GM23248 (cell line): ENCODE measurements at places on chromosomes 3 and 15.

- DNase-seq: no peak
These were observed 293.0 kb downstream of the OXSM start for GRCh38 chr3:26082911-26083310.

DNA sequence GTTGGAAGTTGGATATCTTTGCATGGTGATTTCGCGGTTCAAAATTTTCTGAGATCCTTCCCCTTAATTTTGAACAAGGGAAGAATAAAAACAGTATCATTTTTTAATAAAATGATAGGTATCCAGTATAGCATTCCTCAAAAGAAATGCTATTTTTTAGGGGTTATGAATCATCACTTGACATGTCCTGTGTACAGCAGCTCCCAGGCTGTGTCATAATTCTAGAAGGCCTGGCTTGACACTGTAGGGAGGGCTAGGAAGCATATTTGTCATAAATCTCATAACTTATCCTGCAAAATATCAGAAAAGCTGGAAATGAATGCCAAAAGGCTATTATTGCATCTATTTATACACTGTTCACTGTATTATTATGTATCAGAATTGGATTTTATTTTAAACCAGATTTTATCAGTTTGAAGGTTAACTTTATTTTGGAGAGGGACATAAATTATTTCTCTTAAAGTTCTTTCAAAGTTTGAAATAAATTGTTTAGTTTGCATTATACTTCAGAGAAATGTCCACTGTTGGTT lies 539.1 kb upstream of the ROBO2 start:
- peak; percentile 59 for DNase-seq

- peak; percentile 42 for DNase-seq
These were observed 369.4 kb downstream of the MAGI1 start for GRCh38 chr3:65669163-65669875.

DNA sequence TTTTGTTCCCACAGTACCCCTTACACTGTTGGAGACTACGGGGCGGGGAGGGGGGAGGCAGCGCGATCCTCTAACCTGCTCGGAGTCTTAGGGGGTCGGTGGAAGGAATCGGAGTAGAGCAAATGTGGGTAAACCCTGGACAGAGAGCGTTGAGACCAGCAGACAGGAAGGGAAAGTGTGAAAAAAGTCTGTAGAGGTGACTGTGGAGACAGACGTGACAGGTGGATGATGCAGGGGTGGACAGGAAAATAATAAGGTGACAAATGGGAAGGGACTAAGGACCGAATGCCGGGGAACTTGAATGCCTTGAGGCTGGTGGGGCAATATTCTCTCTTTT lies 424 bp downstream of the EAF2 start:
- DNase-seq: peak; percentile 24

DNA sequence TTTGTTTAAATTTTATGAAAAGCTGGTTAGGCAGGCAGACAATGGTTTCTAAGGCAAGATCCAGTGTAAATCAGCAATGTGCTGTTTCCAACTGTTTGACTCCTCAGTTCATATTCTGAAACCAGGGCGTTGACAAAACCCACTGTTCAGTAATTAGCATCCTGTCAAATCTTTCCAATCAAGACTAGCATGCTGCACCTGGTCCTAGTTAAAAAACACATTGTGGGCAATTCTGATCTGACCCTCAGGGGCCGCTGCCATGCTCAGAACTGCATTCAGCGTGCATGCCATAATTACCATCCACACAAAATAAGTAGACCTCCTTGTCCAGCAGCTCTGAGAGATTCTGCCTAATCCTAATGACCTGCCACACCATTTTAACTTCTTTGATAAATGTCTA lies 20.9 kb upstream of the RBP1 start:
- DNase-seq: no peak

DNA sequence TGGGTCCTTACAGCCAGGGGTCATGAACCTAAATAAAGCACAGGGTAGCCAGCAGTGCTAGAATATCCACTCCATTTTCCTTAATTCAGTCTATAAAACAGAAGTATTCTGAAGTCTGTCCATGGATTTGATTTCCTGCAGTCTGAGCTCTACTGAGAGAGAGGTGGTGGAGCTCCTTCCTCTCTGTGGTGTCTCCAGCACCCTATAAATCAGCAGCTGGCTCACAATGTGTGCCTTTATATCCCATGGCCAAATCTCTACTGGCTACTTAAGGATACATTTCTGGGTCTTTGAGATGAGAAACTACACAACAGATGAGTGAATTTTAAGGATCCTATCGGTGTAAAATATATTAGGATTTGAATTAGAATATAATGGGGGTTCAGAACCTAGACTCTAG lies 339.9 kb upstream of the RBMS3 start:
- DNase-seq: no peak

DNA sequence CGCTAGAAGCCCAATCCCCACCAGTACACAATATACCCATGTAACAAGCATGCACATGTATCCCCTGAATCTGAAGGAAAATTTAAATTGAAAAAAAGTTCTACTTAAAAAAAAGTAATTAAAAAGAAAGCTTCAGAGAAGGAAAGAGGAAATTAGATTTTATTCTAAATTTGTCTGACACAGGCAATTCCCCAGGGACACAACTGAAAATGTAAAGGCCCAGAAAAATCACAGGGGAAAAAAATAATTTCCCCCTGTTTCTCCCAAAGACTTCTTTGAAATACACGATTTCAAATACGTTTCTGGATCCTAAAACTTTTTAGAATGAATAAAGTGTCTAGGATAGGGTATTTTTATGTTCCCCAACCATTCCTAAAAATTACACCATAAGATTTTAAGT lies 42.9 kb downstream of the SEMA5B start:
- DNase-seq: no peak

GRCh38 chr15:27939246-27939645 lies 159.9 kb downstream of the OCA2 start:
- no peak for DNase-seq

GRCh38 chr15:48898032-48898431 lies 20.1 kb downstream of the EID1 start:
- peak; percentile 19 for DNase-seq

DNA sequence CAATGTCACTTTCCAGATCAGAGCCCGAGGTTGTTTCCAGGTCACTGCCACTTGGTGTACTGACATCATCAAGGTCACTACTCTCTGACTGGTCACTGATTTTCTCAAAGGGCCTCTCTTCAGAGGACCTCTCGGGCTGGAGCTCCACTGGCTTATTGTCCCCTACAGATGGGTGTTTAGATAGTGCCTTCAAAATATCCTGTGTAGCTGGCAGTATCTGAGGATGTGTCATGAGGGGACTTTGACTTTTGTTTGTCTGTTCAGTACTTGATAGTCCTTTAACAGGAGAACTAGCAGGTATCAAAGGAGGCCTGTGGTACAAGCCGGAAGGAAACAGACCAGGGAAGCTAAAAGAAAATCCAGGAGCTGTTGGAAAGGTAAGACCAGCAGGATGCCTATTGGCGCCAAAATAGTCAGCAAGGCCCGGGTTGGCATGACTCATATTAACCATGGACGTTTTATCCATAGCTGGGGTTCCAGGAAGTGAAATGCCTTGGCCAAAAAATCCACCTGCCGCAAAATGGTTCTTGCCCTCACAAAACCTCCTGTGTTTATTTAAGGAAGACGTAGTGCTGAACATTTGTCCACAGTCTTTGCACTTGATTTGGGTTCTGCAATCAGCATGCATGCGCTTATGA lies 547.3 kb downstream of the MECOM start:
- DNase-seq: no peak

- DNase-seq: peak; percentile 47
These were observed 148.6 kb downstream of the CD47 start for GRCh38 chr3:107942244-107942643.

GRCh38 chr3:183274609-183275008 lies 21.6 kb downstream of the B3GNT5 start:
- DNase-seq: peak; percentile 49

DNA sequence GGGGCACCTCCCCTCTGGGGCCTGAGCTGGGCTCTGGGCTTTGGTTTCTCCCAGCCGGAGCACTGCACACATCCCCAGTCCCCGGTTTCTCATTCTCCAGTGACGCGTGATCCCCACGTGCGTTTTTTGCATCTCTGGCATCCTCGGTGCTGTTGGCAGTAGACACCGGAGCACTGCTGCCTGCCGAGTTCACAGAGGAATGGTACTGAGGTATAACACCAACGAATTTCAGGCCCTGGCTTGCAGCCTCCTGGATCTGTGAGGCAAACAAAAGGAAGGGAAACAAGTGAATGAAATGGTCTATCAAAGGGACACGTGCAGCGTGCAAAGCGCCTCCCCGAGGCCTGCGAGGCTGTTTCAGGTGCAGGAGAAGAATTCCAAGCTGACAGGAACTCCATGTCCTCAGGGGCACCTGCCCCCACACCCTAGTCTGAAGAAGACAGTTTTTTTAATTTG lies 112.9 kb downstream of the OXNAD1 start:
- no peak for DNase-seq

DNA sequence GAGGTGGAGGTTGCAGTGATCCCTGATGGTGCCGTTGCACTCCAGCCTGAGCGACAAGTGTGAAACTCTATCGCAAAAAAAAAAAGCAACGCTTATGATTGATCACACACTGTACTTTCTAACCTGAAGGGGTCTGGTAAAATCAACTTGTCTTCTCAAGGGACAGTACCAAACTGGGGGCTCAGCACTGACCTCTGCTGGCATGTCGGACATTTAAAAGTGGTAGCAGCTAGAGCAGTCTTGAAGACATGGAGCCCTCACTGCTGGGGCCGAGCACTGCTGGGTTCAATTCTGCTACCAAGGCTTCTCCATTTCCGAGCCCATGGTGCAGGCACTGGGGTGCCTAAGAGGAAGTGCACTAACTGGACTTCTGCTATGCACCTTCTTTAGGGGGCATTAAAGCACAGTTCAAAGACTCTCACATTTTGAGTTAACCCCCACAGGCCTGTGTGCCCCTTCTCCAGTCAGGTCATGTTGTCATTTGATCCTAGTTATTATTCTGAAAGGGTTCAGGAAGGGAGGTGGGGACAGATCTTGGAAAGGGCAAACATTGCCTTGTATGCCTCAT lies 26.4 kb upstream of the LAMP3 start:
- DNase-seq: peak; percentile 17

DNA sequence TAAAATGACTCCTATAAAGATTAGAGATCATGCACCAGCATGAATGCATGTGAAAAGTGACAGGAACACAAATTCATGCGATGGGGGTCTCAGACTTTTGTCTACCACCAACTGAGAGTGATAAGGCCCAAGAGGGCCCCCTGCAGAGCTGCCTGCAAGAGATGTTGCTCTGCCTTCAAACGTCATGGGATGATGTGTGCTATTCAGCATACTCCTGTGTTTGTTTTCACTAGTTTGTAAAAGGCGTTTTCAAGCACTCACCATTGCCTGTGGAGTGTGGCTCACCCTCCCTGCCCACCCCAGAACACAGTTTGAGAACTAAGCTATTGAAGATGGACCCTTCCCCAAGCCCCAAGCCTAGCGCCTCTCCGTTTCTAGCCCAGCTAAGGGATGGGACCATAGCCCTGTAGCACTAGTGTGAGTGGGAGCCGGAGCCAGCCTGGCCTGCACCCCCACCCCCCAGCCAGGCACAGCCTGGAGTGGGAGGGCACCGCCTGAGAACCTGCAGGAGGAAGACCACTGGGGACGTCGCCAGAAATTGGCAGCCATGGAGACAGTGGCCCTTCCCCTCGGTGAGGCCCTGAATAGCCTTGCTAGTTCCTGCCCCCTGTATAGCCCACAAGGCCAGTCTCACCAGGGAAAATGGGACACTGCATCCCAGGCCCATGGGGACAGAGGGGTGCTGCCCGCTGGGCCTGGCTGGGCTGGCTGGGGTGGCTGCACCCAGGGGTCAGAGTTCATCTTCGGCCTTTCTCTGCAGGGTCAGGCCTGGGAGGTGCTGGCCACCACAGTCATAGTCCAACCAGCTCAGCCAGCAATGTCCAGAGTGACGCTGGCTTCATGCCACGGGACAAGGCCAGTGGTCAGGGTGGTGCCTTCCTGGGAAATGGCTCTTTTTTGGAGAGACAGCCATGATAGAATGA lies 22.6 kb upstream of the KLF13 start:
- DNase-seq: no peak

GRCh38 chr15:44394062-44394461 lies 33.4 kb upstream of the CTDSPL2 start:
- DNase-seq: no peak

DNA sequence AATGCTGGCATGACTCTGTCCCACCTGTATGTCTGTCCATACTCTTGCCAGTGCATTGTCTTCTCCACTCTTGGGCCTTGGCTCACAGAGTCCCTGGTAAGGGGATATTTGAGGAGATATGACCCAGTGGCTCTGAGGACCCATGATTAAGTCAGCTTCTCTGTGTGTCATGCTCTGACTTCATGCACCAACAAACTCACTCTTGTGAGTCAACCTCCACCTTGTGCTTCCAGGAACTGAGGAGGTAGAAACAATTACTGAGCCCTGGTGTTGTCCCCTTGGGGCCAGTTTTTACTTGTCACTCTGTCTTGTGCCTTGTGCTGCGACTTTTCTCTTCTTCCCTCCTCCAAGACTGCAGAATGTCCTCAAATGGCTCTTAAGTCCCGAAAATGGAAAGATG lies 127.1 kb downstream of the ABHD5 start:
- no peak for DNase-seq

GRCh38 chr3:94071713-94072284 lies 8.9 kb downstream of the NSUN3 start:
- DNase-seq: no peak

- DNase-seq: peak; percentile 38
These were observed 483 bp downstream of the EHD4 start for GRCh38 chr15:41971895-41972252.

GRCh38 chr3:184751204-184752040 lies 39.6 kb upstream of the MAGEF1 start:
- no peak for DNase-seq

DNA sequence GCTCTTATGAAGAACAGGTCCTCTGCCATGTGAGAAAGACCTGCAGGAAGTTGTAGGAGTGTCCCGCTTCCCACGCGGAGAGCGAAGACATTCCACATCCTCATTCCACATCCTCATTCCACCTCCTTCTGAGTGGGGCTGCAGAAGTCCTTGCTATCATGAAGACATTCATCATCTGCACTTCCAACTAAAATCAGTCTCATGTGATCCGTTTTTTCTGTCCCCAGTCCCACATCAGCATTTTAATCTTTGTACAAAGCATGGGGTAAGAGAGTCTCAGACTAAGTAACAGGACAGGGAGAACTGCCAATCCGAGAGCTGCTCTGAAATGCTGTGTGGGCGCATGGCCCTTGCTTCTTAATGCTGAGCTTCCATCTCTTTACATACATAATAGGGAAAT lies 227.2 kb downstream of the RSRC1 start:
- DNase-seq: no peak
